Stimulated activated CD4-positive, alpha-beta T cell treated with anti-CD3 and anti-CD28 coated beads, Interleukin-1b, Interleukin-23, amount 100 ng/mL, for 1 hour (primary cell): ENCODE measurements at places on chromosomes 12 and 14.

- DNase-seq: no peak
Observed at GRCh38 chr14:103526914-103527248, 2.1 kb upstream of the TRMT61A start.

DNA sequence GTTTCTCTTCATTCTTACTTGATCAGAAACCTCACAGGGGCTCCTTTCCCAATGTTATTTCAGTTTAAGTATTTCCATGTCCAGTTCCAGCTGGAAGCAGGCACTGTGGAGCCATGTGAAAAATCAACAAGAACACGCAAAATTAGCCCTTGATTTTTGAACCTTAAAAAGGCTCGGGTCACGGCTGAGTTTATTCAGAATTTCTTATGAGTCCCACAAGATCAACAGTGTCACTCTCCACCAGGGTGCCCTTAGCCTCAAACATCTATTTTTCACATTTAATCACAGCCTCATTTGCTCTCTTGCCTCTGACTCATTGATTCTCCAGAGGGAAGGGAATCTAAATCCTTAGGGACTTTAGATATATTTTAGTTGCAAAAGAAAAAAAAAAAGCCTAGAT, 157.7 kb upstream of the AVPR1A start:
- no peak for DNase-seq

DNA sequence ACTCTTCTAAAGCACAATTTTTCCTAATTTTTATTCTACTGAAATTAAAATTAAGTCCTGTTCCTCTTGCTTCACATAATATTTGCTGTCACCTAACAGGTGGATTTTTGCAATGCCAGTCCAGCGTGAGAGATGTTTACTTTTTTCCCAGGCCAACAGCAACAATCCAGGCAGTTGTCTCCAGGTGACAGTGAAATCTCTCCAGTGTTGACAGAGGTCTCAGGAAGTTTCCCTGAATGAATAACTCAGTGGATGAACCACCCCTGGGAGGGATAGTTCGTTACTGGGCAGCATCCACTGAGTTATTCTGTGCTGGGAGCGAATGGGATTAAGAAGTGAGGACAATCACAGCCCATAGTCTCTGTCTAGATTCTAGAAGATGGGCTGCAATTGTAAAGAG, 7.1 kb upstream of the NT5DC3 start:
- no peak for DNase-seq

DNA sequence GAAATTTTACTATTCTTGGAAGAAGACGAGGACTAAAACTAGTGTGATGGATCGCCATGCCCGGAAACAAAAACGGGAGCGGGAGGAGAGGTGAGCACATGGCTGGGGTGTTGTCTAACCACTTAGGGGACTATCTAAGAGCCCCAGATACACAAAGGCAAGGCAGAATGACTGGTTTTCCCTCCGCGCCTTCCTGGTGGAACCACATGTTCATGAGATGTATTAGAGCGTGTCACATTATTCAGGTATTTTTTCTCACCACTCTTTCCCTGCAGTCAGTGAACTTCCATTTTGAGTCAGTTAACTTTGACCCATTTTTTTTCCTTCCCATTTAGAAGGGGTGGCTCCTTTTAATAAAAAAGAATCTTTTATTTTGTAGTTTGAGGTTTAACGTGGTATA, 68.8 kb upstream of the TRAF3 start:
- DNase-seq: no peak

DNA sequence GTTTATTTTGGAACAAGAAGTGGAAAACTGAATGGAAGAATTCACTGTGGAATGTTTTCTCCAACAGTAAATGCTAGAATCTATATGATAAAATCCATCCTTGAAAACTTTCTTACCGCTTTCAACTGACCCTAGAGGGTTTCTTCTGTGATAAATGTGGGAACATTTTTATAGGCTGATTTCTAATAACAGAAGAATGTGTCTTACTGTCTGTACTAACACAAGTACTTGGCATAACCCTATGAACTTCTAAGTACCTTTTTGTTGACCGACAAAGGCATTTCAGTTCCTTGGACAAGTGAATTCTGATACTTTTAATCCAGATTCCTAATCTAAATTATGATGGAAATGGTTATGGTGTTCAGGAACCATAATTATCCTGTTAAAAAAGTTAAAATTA, 1109.7 kb upstream of the FLRT2 start:
- no peak for DNase-seq

- DNase-seq: no peak
Observed at GRCh38 chr12:76047742-76048141, 16.2 kb upstream of the PHLDA1 start.

- no peak for DNase-seq
Observed at GRCh38 chr12:47184229-47184628, 104.5 kb upstream of the AMIGO2 start.

GRCh38 chr12:101414533-101415119, 7.1 kb upstream of the ARL1 start:
- no peak for DNase-seq

GRCh38 chr12:40691913-40692764, at the start of gene CNTN1:
TSS of gene CNTN1 (plus strand) at chr12:40692439.
- DNase-seq: no peak

DNA sequence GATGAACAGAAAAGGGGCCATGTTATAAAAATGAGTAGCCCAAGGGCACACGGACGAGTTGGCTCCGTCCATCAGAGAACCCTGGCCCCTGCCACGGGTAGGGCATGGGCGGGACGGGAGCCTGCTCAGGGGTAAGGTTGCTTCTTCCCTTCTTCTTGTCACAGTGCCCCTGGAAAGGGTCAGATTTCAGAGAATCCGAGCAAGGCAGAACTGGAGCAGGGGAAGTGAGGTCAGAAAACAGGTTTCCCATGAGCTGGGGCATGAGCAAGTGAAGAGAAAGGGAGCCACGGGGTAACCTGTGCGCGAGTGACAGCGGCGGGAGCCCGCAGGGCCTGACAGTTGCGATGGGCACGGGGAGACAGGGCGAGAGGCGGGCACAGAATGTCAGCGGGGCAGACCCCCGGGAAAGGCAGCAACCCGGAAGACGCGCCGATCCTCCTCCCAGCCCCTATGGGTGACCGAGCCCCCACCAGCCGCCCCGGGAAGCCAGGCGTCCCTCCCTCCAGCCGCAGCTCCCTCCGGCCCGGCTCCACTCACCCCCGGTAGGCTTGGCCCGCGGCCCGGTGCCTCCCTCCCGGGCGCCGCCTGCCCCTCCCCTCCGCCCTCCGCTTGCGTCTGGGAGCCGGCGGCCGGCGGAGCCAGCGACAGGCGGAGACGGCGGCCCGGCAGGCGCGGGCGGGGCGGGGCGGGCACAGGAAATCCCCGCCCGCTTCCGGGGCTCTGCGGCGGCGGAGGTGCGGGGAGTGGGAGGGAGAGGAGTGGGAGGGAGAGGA, at the start of gene ZNF641:
TSS of gene ZNF641 (minus strand) at position 671 of the 773 bp plus-strand sequence. CDS start 2,829 bp downstream, outside the sequence.
- peak; percentile 72 for DNase-seq

- no peak for DNase-seq
Observed at GRCh38 chr12:122884860-122885259, 11.1 kb downstream of the VPS37B start.

GRCh38 chr14:105481886-105482457, 4.7 kb upstream of the CRIP1 start:
- DNase-seq: peak; percentile 56

DNA sequence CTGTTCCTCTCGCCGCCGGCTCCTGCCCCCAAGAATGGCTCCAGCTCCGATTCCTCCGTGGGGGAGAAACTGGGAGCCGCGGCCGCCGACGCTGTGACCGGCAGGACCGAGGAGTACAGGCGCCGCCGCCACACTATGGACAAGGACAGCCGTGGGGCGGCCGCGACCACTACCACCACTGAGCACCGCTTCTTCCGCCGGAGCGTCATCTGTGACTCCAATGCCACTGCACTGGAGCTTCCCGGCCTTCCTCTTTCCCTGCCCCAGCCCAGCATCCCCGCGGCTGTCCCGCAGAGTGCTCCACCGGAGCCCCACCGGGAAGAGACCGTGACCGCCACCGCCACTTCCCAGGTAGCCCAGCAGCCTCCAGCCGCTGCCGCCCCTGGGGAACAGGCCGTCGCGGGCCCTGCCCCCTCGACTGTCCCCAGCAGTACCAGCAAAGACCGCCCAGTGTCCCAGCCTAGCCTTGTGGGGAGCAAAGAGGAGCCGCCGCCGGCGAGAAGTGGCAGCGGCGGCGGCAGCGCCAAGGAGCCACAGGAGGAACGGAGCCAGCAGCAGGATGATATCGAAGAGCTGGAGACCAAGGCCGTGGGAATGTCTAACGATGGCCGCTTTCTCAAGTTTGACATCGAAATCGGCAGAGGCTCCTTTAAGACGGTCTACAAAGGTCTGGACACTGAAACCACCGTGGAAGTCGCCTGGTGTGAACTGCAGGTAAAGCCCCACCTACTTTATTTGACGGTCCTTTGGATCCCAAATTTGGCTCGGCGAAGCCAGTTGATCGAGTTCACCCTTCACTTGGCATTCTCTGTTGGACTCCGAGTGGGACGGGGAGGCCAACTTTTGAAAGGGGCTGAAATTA, 1.5 kb downstream of the WNK1 start:
- no peak for DNase-seq

DNA sequence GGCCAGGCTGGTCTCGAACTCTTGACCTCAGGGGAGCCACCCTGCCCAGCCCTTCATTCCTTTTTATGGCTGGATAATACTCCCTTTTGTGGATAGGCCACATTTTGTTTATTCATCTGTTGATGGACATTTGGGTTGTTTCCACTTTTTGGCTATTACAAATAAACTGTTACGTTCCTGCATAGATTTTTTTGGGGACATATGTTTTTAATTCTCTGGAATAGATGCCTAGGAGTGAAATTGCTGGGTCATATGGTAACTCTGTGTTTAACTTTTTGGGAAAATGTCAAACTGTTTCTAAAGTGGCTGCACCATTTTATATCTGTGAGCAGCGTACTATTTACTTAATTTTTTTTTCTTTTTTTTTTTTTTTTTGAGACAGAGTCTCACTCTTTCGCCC, 9.8 kb downstream of the KMT5A start:
- DNase-seq: no peak

DNA sequence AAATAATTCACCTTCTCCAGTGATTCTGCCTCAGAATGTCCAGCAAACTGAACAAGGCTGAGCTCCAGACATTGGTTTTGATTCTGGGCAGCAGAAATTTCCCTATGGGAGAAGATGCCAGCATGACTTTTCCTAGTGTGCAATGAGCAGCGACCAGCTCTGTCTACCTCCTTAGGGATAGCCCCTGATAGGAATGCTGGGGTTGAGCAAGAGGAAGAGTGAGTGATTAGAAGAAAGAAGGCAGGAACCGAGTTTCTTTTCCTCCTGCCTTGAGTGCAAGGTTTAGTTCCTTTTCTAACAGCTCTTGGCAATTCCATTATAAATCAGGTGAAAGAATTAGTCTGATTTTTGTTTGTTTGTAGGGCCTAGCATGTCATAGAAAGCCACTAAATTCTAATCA, 379.0 kb downstream of the DAD1 start:
- DNase-seq: no peak

DNA sequence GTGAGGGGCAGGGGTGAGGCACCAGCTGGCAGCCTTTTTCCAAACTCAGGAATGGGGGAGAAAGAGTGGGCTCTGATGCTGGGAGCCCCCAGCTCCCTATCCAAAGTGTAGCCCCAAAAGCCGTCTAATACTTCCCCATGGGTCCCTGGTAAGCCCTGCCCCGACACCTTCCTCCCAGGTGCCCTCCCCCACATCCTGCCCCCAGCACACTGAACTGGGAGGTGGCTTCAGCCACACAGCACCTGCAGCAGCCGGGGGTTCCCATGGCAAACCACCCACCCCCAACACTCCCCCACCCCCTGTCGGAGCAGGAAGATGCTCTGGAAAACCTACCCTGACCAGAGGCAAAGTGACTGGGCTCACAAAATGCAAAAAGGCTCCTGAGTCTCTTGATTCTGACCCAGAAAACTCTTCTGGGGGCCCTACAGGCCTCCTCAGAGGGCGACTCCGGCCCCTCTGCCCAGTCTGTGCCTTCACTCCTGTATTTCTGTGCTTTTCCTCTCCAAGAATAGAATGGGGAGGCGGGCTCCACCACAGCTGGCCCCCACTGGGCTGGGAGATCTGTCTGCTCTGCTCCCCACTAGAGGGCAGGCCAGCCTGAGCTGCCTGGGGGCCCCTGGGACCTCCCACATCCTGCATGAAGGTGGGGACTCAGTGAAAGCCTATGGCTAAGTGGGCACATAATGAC, 81.6 kb downstream of the ITPK1 start:
- no peak for DNase-seq

DNA sequence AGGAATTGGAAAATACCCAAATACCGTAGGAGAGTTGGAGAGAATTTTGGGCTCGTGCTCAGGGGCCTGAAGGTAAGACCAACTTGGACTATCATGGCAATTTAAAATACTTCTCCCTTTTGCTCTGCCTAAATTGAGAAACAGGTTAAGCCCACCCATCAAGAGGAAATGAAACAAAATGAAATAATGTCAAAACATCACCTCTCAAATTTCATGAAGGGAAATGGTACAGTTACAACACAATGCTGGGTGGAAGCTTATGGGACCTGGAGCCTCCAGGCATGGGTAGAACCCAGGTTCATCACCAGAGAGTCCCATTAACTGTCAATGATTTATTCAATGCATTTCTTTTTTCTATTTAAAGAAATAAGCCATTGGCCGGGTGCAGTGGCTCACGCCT, 33.7 kb downstream of the FOS start:
- no peak for DNase-seq

DNA sequence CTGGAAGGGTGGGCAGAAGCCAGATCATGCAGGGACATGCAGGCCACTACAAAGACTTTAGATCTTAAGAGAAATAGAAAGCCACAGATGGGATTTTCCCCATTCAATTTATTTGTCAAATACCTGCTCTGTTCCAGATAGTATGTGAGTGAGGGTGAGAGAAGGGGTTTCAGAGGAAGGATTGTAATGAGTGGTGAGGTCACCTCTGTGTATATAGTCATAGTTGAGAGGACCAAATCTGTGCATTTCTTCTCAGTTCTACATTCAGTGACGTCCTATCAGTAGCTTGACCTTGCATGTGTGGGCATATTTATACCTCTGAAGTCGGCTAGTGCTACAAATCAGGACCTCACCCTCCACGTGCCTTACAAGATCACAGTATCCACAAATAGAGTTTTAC, 31.2 kb upstream of the RBM19 start:
- DNase-seq: no peak

DNA sequence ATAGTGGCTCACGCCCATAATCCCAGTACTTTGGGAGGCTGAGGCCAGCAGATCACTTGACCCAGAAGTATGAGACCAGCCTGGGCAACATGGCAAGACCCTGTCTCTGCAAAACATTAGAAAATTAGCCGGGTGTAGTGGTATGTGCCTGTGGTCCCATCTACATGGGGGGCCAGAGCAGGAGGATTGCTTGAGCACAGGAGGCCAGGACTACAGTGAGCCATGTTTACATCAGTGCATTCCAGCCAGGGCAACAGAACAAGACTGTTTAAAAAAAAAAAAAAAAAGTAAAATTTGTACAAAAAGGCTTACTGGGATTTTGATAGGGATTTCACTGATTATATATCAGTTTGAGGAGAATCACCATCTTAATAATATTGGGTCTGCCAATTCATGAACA, 7.8 kb downstream of the HCFC2 start:
- no peak for DNase-seq

- no peak for DNase-seq
Observed at GRCh38 chr14:100566119-100566518, 21.1 kb downstream of the BEGAIN start.
